ENCODE measurements at places on chromosomes 13 and 19.

DNA sequence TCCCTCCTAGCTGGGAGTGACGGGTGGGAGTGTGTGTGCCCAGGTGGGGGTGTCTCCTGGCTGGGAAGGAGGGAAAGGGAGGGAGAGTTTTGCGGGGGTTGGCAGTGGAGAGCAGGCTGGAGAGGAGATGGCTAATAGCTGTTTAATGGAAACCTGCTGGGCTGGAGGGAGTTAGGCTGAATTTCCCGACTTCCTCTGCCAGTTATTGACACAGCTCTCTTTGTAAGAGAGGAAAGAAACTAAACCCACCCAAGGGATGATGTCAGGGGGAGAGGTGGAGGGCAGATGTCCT lies 10.2 kb upstream of the ILF3 start:
- no peak for DNase-seq

DNA sequence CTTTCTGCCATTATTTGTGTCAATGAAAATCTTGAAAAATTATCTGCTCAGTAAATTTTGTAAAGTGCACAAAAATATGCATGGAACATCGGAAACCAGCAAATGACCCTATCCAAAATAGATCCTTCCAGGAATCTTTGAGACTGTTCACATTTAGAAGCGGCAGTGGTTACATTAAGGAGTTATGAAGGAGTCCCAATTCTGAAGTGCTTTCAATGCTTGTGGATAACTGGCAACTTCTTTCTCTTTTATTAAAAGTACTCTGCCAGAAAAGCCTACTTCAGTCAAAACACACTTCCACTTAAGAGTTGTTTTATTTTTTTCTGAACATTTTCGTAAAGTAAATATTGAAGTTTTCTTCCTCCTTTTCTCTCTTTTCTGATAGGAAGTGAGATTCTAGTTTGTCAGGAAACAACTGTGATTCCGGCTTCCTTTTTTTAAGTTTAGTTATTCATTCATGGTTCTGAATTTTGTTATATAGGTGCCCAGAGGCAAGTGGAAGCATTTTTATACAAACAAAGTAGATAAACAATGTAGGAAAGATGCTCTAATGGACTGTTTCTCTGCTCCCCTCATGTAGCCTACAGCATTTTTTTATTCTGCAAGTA lies 83.5 kb downstream of the PCDH9 start:
- no peak for DNase-seq

- no peak for DNase-seq
These were observed 18.6 kb downstream of the POP4 start for GRCh38 chr19:29624489-29625185.

GRCh38 chr19:41883463-41883820 lies 458 bp downstream of the ARHGEF1 start:
- DNase-seq: no peak

GRCh38 chr13:73622381-73622780 lies 511.8 kb downstream of the KLF12 start:
- DNase-seq: no peak
